ENCODE measurements at places on chromosomes 5 and 9. TPM values are rescaled to one million over a fixed set of nuclear protein-coding genes. Genes with fewer than 3 reads are reported as not detected.

PCDHGA3 gene
- total RNA-seq = 0.56 TPM

GRCh38 chr5:132429463-132430440, 60.2 kb downstream of the SLC22A5 start:
- no peaks in the 10 kb centered on the region for H3K36me3 ChIP-seq
- H3K27me3 ChIP-seq = no peaks in the 10 kb centered on the region
- DNase-seq = no peak
- H3K27ac ChIP-seq = peak overlapping the region; percentile 26
- H3K4me1 ChIP-seq = peaks cover 45% of the 10 kb centered on the region

DNA sequence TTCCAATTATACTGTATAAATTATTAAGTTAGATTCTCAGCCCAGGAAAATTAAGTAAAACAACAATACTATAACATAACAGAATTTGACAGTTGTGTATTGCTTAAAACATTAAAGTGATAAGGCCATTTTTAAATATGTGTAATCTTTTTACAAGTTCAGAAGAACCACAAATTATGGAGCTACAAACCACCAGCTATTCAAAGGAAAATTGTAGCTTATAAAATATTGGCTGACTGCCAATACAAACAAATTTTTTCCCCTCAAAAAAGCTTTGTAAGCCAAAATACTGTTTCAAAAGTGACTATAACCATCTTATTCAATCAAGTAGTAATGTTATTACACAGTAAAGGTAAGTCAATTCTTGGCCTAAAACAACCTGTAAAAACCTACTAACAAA, 21.9 kb downstream of the STRBP start:
- no peaks in the 10 kb centered on the region for H3K27me3 ChIP-seq
- H3K27ac ChIP-seq = no peak overlapping the region
- H3K36me3 ChIP-seq = no peaks in the 10 kb centered on the region
- DNase-seq = no peak
- H3K4me3 ChIP-seq = no peak overlapping the region
- peaks cover 12% of the 10 kb centered on the region for H3K4me1 ChIP-seq

IL4 gene
- not detected for total RNA-seq

- H3K36me3 ChIP-seq = no peaks in the 10 kb centered on the region
- peak overlapping the region; percentile 4 for H3K27ac ChIP-seq
- H3K4me1 ChIP-seq = peaks cover 21% of the 10 kb centered on the region
- no peaks in the 10 kb centered on the region for H3K27me3 ChIP-seq
Measured at GRCh38 chr5:74326571-74327338, 313.8 kb downstream of the ENC1 start.

GRCh38 chr5:90747693-90748092, 189.1 kb downstream of the ADGRV1 start:
- no peaks in the 10 kb centered on the region for H3K36me3 ChIP-seq
- DNase-seq = peak; percentile 85
- H3K27ac ChIP-seq = peak overlapping the region; percentile 85
- no peak overlapping the region for H3K4me3 ChIP-seq
